ENCODE measurements at places on chromosomes 6 and 20.

DNA sequence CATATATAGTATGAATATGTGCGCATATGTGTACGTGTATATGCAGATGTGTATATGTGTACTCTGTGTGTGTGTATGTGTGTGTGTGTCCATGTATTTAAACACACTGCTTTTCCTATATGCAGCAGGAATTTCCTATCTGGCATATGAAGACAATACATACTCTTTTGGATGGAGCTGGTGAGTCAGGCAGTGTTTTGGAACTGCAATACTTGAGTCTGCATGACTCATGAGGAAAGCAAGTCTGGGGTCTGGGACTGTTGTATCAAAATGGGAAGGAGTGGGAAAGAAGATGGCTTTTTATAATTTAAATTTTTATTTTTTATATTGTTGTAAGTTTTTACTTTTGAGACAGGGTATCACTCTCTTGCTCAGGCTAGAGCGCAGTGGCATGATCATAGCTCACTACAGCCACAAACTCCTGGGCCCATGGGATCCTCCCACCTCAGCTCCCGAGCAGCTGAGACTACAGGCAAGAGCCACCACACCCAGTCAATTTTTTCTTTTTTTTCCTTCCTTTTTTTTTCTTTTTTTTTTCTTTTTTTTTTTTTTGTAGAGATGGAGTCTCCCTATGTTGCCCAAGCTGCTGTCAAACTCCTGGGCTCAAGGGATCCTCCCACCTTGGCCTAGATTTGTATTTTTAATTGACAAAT lies 72.2 kb downstream of the ATXN1 start:
- DNase-seq = no peak

- DNase-seq = no peak
Measured at GRCh38 chr6:3242768-3243167, 15.3 kb upstream of the TUBB2B start.

DNA sequence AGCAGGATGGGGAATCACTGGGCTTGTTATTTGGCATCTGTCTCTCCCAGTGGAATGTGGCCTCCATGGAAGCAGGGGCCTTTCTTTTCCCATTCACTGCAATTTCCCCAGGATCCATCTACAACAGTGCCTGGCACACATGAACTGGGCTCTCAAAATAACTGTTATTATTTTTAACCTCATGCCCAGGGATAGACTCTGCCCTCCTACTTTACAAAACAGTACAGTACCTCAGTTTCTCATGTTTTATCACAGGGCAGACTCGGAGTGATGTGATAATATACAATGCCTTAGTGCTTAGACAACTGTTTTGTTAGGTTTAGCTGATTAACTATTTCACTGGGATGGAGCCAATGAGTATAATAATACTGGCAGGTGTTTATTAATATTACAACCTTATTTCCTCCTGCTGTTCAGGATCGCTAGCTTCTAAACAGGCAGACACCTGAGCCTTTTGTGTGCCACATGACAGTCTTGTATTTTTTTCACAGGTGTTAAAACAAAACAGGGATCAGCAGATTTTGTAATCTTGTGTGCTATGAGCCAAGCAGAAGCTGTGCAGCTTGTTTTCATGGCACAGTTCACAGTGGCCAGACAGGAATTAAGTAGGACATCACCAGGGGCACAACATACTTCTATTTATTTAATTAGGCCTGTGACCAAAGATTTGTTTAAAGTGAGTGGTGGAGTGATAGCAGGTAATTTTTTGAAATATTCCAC lies 157.7 kb upstream of the EYA4 start:
- no peak for DNase-seq

GRCh38 chr6:170230520-170231292 lies 60.2 kb downstream of the DLL1 start:
- no peak for DNase-seq

- no peak for DNase-seq
Measured at GRCh38 chr6:51463321-51463720, 624.1 kb downstream of the PKHD1 start.

DNA sequence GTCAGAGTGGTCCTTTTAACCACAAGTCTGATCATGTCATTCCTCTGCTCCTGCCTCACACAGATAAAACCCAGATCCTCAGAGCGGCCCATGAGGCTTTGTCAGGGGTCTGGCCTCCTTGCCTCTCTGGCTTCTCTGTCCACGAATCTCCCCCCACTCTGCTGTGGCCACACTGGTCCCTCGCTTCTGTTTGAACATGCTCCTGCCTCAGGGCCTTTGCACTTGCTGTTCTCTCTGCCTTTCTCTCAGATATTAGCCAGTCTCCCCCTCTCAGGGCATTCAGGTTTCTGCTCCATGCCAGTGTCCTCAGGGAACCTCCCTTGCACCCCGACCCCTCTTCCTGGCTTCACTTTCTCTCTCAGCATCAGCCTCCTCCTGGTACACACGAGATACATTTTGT lies 518.5 kb downstream of the PREX1 start:
- DNase-seq = no peak

- no peak for DNase-seq
Measured at GRCh38 chr20:52309181-52309580, 117.6 kb upstream of the ZFP64 start.

- DNase-seq = no peak
Measured at GRCh38 chr20:43969501-43970182, 55.0 kb downstream of the TOX2 start.

GRCh38 chr6:38158762-38159350 lies 339.3 kb downstream of the ZFAND3 start:
- DNase-seq = no peak

GRCh38 chr6:15443119-15443830 lies 197.4 kb downstream of the JARID2 start:
- DNase-seq = no peak

DNA sequence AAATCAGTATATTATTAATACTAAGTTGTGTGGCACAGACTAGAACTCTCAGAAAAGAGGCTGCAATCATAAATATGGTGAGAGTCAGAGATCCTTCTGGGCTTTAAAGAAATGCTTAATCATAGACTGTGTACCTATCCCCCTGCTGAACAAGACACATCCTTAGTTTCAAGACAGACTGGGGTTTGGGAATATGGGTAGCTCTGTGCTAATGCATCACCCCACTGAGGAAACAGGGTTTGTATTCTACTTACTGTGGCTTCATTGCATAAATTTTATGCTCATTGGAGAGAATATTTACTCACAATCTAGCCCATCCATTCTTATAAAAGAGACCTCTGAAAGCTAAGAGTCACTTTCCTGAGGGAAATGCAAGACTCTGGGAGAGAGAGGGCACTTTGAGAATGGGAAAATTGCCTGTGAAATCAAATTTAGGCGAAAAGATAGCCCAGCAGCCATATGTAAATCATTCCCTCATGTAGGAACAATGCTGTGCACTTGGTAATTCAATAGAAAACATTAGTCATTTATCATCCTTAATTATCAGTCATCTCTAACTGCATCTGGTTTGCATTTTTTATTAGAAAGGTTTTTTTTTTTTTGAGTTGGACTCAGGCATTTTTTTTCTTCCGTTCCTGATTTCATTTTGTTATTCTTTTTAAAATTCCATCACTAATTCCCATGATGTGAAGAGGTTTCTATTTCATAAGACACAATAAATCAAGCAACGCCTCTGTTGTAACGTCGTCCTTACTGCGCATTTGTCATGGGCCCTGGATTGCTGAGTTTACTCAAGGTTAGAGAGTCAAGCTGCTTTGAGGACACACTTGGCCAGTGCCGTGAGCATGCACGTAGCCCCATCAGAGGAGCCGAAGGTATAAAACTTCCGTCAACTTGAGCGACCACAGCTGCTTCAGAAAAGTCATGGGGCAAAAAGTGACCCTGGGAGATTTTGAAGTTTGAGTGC lies 91.8 kb downstream of the TRMT11 start:
- DNase-seq = no peak

DNA sequence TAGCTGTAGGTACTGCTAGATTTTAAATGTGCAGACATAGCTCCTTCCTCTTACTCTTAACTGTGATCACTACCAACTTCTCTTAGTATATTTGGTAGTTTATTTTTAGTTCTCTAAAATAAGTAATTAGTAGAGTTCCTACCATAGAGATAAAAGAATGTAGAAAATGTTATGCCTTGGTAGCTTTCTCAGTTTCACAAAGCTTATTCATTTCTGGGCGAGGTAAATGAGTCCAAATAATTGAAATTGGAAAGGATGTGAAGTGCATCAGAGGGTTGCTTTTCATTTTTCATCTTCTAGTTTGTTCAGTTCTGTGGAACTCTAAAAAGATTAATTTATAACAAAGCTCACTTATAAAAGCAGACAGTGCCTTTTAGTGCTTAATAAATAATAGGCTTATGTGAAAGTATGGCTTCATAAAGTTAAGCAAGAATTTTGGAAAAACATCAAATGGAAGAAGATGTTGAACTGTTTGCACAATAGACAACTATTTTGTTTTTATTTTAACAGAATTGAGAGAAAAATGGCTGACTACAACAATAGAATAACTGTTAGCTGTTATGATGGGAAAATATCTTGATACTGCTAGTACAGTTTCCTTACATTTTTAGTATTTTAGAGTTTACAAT lies 303.7 kb downstream of the UTRN start:
- no peak for DNase-seq

DNA sequence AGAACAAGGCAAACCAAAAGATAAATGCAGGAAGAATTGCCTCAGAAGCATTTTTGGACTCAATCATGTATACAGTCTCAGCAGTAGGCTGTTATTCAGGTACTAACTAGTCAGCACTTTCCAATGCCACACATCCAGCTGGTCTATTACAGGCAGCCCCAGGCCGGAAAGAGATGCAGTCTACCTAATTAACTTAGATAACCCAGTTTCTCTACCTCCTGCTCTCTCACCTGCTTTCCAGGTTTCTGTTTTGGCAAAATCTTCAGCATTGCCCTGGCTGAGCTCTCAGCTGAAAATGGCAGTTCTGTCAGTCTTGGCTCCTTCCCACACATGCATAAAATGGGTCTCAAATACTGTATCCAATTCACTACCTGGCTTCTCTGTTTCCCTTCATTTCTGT lies 101.3 kb upstream of the UFL1 start:
- no peak for DNase-seq

GRCh38 chr6:64428186-64428585 lies 792.6 kb downstream of the PHF3 start:
- DNase-seq = no peak

DNA sequence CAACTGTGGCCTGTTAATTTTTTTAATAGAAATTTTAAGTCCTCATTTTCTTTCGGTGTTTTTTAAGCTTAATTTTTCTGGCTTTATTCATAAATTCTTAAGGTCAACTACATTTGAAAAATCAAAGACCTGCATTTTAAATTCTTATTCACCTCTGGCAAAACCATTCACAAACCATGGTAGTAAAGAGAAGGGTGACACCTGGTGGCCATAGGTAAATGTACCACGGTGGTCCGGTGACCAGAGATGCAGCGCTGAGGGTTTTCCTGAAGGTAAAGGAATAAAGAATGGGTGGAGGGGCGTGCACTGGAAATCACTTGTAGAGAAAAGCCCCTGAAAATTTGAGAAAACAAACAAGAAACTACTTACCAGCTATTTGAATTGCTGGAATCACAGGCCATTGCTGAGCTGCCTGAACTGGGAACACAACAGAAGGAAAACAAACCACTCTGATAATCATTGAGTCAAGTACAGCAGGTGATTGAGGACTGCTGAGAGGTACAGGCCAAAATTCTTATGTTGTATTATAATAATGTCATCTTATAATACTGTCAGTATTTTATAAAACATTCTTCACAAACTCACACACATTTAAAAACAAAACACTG lies 10.1 kb downstream of the HFE start:
- DNase-seq = peak; percentile 40

GRCh38 chr6:142804490-142804889 lies 140.5 kb downstream of the HIVEP2 start:
- DNase-seq = no peak

- DNase-seq = no peak
Measured at GRCh38 chr6:68575765-68576439, 59.2 kb upstream of the ADGRB3 start.

- DNase-seq = no peak
Measured at GRCh38 chr6:108227290-108227689, 33.5 kb downstream of the SNX3 start.

GRCh38 chr6:105832313-105832761 lies 253.8 kb upstream of the PRDM1 start:
- no peak for DNase-seq

DNA sequence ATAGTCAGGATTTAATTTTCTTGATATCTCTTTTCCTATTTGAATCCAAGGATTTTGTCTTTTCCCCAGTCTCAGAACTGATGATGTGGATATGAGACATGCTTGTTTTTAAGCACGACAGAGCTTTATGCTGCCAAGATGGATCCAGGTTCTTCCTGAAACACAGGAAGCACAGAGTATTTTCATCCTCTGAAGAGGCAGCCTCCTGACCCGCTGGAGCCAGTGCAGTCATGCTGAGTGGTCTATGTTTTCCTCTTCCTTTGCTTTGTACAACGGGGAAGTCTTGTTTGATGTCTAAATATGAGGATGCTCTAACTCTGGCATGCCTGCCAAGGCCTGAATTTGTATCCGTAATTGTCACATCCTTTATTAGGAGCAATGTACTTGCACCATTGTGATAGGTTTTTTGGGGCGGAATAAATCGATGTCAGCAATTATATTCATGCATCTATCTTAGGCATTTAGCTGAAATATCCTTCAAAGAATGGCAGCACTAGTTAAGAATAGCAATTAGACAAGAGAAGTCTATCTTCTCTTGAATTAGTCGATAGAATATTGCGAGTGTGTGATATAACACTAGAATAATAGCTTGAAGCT lies 407.1 kb upstream of the JAG1 start:
- DNase-seq = no peak

DNA sequence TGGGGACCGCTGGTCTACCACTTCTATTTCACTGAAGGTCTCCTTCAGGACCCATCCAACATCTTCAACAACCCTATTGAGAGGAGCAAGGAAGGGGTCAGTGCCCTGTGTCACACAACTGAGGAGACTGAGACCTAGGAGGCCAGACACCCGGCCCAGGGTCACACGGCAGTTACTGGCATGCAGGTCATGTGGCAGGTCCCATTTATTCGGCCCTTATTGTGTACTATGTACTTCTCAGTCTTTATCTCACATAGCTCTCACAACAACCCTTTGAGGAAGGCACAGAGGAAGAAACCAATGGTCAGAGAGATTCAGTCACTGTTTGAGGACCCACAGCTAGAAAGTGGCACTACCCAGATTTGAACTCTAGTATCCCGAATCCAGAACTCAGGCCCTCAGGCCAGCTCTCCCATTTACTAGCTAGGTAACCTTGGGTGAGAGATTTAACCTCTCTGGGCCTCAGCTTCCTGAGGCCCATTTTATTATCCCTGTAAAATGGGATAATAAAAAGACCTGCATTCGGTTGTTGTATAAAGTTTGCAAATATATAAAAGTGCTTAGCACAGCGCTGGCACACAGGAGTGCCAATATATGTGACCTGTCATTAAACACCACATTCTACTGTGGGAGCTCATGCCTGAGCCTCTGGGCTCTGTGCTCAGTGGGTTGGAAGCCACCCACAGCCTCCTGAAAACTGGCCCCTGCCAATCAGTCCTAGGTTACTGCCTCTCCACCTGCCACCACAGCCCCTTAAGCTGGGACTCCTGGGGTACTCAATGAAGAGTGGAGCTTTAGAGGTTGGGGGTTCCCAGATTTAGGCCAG lies 15.8 kb downstream of the TFEB start:
- no peak for DNase-seq

Data from activated T-cell treated with anti-CD3 and anti-CD28 coated beads for 48 hours (primary cell).